ENCODE measurements at places on chromosomes 3 and 15. TPM values are rescaled to one million over a fixed set of nuclear protein-coding genes. Genes with fewer than 3 reads are reported as not detected.

GOLGA6L7 gene
- not detected for total RNA-seq

- DNase-seq = no peak
- no peak overlapping the region for H3K27ac ChIP-seq
- H3K4me3 ChIP-seq = no peak overlapping the region
These were observed 1064.5 kb downstream of the ZPLD1 start for GRCh38 chr3:103499132-103499900.

CPNE9 gene
- total RNA-seq = 0.29 TPM

LRRC31 gene
- total RNA-seq = not detected

DNA sequence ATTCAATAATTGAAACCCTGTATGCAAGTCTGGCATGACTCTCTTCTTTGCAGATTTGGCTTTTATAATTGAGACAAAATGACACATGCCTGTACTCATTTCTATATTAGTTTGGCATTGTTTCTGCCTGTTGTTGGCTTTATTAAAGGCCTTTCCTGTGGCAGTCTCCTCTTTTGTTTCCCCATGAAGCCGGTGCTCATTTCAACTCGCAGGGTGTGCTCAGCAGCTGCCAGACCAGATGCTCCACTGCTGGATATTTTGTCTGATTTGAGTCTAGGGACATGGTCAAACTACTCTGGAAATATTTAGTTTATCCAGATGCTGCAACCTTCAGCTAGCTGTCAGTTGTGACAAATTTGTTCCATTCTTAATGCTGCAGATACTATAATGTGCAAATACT is 445.3 kb downstream of the NAALADL2 start:
- no peaks in the 10 kb centered on the region for H3K4me1 ChIP-seq
- peaks cover 8% of the 10 kb centered on the region for H3K36me3 ChIP-seq
- no peak overlapping the region for H3K27ac ChIP-seq
- no peaks in the 10 kb centered on the region for H3K27me3 ChIP-seq
- DNase-seq = no peak
- no peak overlapping the region for H3K4me3 ChIP-seq

DNA sequence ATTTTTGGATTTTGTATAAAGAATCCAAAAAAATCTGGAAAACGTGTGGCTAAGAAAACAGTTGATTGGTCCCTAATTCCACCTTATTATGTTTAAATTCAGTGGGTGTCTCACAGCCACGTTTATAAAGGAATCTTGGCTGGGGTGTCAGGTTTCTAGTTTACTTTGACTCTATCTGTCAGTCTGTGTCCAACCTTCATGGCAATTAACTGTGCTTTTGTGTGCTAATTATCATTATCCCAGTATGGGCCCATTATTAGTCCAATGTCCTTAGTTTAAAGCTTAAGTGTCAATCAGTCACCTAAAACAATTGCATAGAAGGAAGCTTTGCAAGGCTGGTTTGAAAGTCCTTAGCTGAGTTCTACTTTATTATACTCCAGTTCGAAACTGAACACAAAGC is 3.7 kb upstream of the CNTN4 start:
- H3K36me3 ChIP-seq = peaks cover 3% of the 10 kb centered on the region
- H3K4me1 ChIP-seq = no peaks in the 10 kb centered on the region
- peaks cover 10% of the 10 kb centered on the region for H3K27me3 ChIP-seq
- H3K4me3 ChIP-seq = no peak overlapping the region
- H3K27ac ChIP-seq = no peak overlapping the region
- DNase-seq = no peak

DNA sequence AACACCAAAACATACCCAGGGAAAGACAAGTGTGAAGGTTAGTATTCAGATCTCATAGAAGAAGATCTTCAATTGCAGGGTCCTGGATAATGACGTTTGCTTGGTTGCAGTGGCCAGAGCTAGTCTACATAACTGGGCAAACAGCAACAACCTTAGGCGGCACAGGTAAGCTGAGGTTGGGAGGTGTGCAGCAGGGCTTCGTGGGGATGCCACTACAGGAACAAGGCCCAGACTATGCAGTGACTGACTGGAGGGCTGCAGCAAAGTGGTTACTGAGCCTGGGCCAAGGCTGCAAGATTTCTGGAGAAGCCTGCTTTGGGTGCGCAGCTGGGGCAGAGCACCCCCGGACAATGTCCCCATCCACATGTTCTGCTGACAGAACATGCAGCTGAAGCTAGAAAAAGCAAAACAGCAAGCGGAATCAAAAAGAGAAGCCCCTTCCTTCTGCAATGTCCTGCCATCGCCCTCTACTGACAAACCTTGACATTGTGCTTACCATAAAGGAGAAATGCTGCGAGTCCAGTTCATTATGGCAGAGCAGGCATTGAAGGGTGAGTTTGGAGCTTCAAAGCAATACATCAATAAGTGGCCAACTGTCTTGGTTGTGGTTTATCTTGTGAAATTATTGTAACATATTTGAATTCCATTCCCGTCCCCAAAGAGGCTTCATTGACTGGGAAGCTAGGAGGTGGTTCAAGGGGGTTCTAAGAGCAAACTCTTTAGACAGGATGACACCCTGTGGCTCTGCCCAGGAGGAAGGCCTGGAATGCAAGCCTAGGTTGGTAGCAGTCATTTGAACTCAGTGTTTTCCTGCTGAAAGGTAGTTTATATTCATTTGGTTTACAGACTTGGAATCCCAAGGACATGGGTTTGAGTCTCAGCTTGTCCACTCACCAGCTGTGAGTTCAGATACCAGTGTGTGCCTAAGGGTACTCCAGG is 217.0 kb downstream of the PDCD6IP start:
- no peak overlapping the region for H3K27ac ChIP-seq
- no peak overlapping the region for H3K4me3 ChIP-seq
- H3K4me1 ChIP-seq = peaks cover 24% of the 10 kb centered on the region
- H3K36me3 ChIP-seq = no peaks in the 10 kb centered on the region
- DNase-seq = no peak

- H3K36me3 ChIP-seq = no peaks in the 10 kb centered on the region
- no peak overlapping the region for H3K27ac ChIP-seq
- H3K4me3 ChIP-seq = no peak overlapping the region
- no peaks in the 10 kb centered on the region for H3K4me1 ChIP-seq
- DNase-seq = no peak
- peaks cover 2% of the 10 kb centered on the region for H3K27me3 ChIP-seq
These were observed 65.3 kb downstream of the EPHB3 start for GRCh38 chr3:184626923-184627322.

GRCh38 chr15:90905306-90906180 is 2.4 kb downstream of the MAN2A2 start:
- peaks cover 18% of the 10 kb centered on the region for H3K36me3 ChIP-seq
- H3K27me3 ChIP-seq = no peaks in the 10 kb centered on the region
- peak overlapping the region; percentile 70 for H3K27ac ChIP-seq
- no peak for DNase-seq
- H3K4me1 ChIP-seq = peaks cover 21% of the 10 kb centered on the region
- H3K4me3 ChIP-seq = peak overlapping the region; percentile 8

B3GALNT1 gene
- 11.3 TPM for total RNA-seq

- no peak overlapping the region for H3K27ac ChIP-seq
- peaks cover 10% of the 10 kb centered on the region for H3K4me1 ChIP-seq
- DNase-seq = no peak
- no peaks in the 10 kb centered on the region for H3K36me3 ChIP-seq
- no peak overlapping the region for H3K4me3 ChIP-seq
These were observed 82.6 kb downstream of the HMG20A start for GRCh38 chr15:77503240-77503639.

- no peak overlapping the region for H3K4me3 ChIP-seq
- H3K27me3 ChIP-seq = no peaks in the 10 kb centered on the region
- H3K27ac ChIP-seq = no peak overlapping the region
These were observed 137.5 kb downstream of the XXYLT1 start for GRCh38 chr3:195133462-195133861.

- H3K4me3 ChIP-seq = peak overlapping the region; percentile 90
- H3K36me3 ChIP-seq = peaks cover 19% of the 10 kb centered on the region
- no peaks in the 10 kb centered on the region for H3K27me3 ChIP-seq
- peaks cover 38% of the 10 kb centered on the region for H3K4me1 ChIP-seq
These were observed 515 bp upstream of the EIF3J start for GRCh38 chr15:44536302-44536961.

GRCh38 chr3:171813897-171814460 is 3.7 kb upstream of the PLD1 start:
- H3K4me3 ChIP-seq = peak overlapping the region; percentile 7
- peaks cover 29% of the 10 kb centered on the region for H3K4me1 ChIP-seq
- H3K27me3 ChIP-seq = peaks cover 2% of the 10 kb centered on the region
- DNase-seq = peak; percentile 67

DNA sequence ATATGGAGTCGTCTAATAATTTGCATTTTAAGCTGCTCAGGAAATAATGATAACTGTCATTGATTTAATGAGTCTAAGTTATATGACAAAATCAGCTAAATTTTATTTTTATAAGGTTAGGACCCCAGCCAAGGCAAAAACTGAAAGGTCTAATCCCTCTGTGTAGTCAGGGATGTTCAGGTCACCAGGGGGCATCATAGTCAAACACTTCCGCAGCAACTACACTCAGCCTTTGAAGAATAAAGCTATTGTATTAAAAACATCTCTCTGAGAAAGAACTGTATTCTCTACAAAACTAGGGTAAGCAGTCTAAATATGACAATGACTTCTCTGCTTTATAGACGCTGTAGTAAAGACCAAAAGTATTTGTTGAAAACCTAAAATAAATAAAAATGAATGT is 15.0 kb downstream of the INTS14 start:
- H3K4me3 ChIP-seq = no peak overlapping the region
- peaks cover 23% of the 10 kb centered on the region for H3K36me3 ChIP-seq
- H3K27me3 ChIP-seq = no peaks in the 10 kb centered on the region
- no peak overlapping the region for H3K27ac ChIP-seq
- DNase-seq = no peak

GRCh38 chr3:147554332-147554731 is 145.2 kb downstream of the ZIC1 start:
- H3K27ac ChIP-seq = no peak overlapping the region
- no peaks in the 10 kb centered on the region for H3K36me3 ChIP-seq
- no peak for DNase-seq
- no peaks in the 10 kb centered on the region for H3K27me3 ChIP-seq
- no peak overlapping the region for H3K4me3 ChIP-seq
- H3K4me1 ChIP-seq = no peaks in the 10 kb centered on the region

DNA sequence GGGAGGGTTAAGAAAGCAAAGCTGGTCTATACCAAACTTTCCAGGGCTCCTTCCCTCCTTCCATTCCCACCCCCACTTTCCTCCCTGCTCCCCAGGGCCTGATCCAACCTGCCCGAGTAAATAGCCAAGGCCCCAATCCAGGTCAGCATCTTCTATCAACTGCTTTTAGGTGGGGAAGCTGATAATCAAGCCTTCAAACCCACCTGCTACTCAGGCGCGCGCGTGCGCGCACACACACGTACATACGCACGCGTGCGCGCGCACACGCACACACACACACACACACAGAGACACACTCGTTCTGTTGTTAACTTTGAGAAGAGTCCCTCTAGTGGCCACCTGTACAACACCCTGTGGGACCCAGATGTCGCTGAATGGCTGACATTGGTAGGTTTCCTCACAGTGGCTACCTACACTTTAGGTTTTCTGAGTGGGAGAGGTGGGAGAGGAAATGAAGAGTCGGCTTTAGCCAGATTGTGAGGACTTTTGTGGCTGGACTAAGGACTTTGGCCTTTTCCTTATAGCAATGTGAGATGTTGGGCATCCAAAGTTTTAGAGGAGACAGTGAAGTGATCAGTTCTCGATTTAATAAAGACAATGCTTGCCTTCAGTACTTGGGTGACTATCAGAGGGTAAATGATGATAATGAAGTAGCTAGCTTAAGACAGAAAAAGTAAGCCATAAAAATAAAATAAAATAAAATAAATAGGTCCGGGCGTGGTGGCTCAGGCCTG is 179.9 kb upstream of the C2CD4B start:
- peaks cover 4% of the 10 kb centered on the region for H3K4me1 ChIP-seq
- H3K27ac ChIP-seq = peak overlapping the region; percentile 41

- peak overlapping the region; percentile 52 for H3K27ac ChIP-seq
- H3K27me3 ChIP-seq = no peaks in the 10 kb centered on the region
- peaks cover 11% of the 10 kb centered on the region for H3K36me3 ChIP-seq
These were observed 1.2 kb upstream of the EDEM1 start for GRCh38 chr3:5186089-5186857.

SLC49A4 gene
- total RNA-seq = 2.7 TPM

RASGRP1 gene
- 241 TPM for total RNA-seq

DNA sequence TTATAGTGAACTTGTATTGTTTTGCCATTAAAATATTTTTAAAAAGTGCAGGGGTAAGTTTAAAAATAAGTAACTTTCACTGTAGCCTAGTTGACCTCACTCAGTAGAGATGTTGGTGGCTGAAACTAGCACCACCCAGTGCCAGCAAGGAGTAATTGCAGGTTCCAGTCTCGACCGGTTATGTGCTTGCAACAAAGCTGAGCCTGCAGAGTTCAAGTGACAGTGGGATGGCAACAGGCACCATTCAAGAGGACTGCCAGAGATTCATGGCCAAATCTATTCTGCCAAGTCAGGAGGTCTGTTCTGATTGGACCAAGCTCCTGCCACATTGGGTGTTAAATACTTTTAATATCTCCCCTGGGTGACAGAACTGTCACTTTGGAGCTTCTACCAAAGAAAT is 2.7 kb downstream of the ADAMTS7 start:
- H3K27me3 ChIP-seq = peaks cover 18% of the 10 kb centered on the region
- no peaks in the 10 kb centered on the region for H3K36me3 ChIP-seq
- no peak overlapping the region for H3K4me3 ChIP-seq
- no peak overlapping the region for H3K27ac ChIP-seq

DNA sequence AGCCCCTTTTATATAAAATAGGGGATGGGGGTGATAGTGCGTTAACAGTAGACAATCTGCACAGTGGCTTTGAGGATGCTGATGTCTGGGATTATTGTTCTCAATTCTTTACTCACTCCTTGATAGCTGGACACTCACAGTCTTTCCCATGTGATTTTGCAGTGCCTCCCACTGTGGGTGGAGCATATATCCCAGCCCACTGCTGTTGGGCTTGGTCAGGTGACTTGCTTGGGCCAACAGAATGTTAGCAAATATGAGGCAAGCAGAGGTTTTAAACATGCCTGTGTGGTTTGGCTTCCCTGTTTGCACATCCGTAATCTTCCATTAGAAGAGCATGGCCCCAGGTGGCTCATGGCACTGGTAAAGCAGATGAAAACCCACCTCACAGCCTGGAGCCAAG is 46.5 kb downstream of the CPA3 start:
- H3K27ac ChIP-seq = no peak overlapping the region
- H3K4me1 ChIP-seq = no peaks in the 10 kb centered on the region
- H3K27me3 ChIP-seq = peaks cover 14% of the 10 kb centered on the region
- H3K36me3 ChIP-seq = no peaks in the 10 kb centered on the region

DNA sequence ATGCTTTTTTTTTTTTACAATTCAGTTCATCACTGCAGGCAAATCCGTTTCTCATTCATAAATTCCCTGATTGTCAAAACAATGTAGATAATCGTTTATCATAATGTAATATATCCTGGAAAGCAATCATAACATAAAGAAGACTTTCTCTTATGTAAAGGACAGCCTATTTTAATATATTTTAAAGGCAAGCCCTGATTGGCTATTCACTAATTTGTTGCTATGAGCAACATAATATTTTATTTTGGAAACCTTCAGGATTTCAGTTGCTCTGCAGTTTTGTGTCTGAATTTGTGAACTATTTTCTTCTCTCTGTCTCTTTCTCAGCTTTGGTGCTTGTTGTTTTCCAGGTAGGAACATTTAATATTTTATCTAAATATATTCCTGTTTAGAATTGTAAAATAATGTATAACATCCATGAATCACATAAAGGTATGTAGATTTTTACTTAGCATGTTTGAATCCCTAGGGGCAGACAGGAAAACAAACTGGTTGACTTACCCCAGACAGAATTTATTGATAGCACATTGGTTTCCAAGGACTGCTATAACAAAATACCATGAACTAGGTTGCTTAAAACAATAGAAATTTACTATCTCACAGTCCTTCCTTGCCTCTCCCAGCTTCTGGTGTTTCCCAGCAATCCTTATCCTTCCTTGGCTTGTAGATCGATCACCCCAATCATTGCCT is 253.5 kb downstream of the CDIN1 start:
- DNase-seq = no peak
- H3K27ac ChIP-seq = no peak overlapping the region
- no peaks in the 10 kb centered on the region for H3K4me1 ChIP-seq
- H3K27me3 ChIP-seq = no peaks in the 10 kb centered on the region
- H3K4me3 ChIP-seq = no peak overlapping the region
